Uterus (tissue), 4 donors: ENCODE measurements at places on chromosomes 6 and 20.

DNA sequence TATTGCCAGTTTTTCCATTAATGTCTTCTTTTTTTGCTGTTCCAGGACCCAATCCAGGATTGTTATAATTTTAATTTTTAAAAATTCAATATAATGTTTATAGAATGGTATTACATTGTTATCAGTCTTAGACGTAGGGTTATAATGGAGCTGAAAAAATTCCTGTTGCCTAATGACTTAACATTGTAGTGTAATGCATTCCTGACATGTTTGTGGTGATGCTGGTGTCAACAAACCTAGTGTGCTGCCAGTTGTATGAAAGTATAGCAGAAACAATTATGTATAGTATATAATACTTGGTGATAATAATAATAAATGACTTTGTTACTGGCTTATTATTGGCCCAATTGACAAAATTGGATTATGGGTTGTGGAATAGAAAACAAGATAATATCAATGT lies 30.4 kb downstream of the KIZ start:
- no peaks in the 10 kb centered on the region for H3K36me3 ChIP-seq
- no peaks in the 10 kb centered on the region for H3K27me3 ChIP-seq
- no peak overlapping the region for H3K4me3 ChIP-seq
- H3K27ac ChIP-seq, result no peak overlapping the region
- H3K4me1 ChIP-seq, result no peaks in the 10 kb centered on the region

- H3K36me3 ChIP-seq, result no peaks in the 10 kb centered on the region
- DNase-seq, result no peak
- H3K27ac ChIP-seq, result no peak overlapping the region
Measured at GRCh38 chr20:59705651-59706399, 101.5 kb downstream of the PHACTR3 start.

DNA sequence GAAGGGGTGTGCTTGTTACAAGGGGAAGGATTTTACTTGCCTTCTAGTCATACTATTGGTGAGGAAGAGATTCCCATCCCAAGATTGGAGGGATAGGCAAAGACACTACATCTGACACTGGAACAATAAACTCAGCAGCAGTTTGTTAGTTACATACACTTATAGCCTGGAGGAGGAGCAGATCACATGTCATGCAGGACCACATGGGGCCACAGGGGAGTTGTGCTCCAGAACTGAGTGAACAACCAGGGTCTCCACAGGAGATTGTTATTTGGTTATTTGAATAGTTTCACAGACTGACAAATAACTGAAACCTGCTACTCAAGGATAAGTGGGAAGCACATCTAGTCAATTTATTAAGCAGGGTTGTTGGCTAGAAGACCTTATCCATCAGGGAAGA lies 559.4 kb upstream of the MANEA start:
- H3K36me3 ChIP-seq, result peaks cover 2% of the 10 kb centered on the region
- no peaks in the 10 kb centered on the region for H3K4me1 ChIP-seq
- no peak overlapping the region for H3K4me3 ChIP-seq
- no peaks in the 10 kb centered on the region for H3K27me3 ChIP-seq

GRCh38 chr6:117118490-117118889 lies 146.9 kb upstream of the VGLL2 start:
- H3K4me1 ChIP-seq, result no peaks in the 10 kb centered on the region
- H3K36me3 ChIP-seq, result no peaks in the 10 kb centered on the region
- H3K27me3 ChIP-seq, result no peaks in the 10 kb centered on the region
- DNase-seq, result no peak
- no peak overlapping the region for H3K4me3 ChIP-seq
- no peak overlapping the region for H3K27ac ChIP-seq

DNA sequence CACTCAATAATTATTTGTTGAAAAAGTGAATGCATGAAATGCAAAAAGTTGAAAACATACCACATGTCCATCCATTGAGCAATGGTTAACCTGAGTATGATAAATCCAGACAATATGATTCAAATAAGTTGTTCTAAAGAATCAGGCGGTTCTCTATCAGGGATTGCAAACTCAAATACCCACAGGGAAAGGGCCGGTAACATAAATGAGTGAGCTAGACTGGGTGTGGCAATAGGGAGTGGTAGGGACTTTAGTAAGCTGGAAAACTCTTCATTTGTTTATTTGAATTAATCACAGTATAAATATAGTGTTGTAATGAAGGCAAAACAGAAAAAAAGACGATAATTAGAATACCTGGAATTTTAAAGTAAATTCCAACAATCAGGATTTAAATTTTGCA lies 106.3 kb downstream of the BCAS1 start:
- H3K4me1 ChIP-seq, result no peaks in the 10 kb centered on the region
- H3K36me3 ChIP-seq, result no peaks in the 10 kb centered on the region
- no peak for DNase-seq
- no peak overlapping the region for H3K27ac ChIP-seq
- H3K27me3 ChIP-seq, result no peaks in the 10 kb centered on the region

DNA sequence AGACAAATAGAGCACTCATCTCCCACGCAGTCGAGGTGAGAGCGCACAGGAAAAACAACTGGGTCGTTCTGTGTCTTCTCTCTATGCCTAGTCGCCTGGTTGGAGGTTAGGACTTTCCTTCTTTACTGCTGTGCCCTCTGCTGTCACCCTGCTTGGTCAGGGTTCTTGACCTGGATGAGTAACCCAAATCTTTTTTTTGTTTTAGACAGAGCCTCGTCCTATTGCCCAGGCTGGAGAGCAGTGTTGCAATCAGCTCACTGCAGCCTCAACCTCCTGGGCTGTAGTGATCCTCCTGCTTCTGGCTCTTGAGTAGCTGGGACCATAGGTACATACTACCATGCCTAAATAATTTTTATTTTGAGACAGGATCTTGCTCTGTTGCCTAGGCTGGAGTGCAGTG lies 24.5 kb downstream of the PRPF6 start:
- no peak overlapping the region for H3K27ac ChIP-seq
- no peak overlapping the region for H3K4me3 ChIP-seq
- DNase-seq, result no peak
- no peaks in the 10 kb centered on the region for H3K36me3 ChIP-seq

DNA sequence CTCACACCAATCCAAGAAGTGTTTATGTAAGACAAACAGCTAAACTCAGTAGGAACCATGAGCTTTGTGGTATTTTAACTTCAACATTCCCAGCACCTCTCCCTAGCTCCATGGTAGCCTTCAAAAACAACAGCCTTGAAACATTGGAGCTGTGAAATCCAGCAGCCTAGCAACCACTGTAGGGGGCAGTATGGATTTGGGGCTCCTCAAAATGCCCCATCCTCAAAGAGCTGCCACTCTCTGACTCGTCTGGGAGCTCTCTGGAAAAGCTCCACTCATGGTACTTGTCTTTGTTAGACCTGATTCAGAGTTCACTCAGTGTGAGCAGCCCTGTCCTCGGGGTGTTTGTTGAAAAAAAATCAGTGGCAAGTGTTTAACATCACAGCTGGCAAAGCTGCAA lies 82.9 kb downstream of the KIF6 start:
- H3K4me1 ChIP-seq, result no peaks in the 10 kb centered on the region
- H3K36me3 ChIP-seq, result no peaks in the 10 kb centered on the region
- no peak for DNase-seq
- H3K27ac ChIP-seq, result no peak overlapping the region
- H3K4me3 ChIP-seq, result no peak overlapping the region
- no peaks in the 10 kb centered on the region for H3K27me3 ChIP-seq

GRCh38 chr6:8526624-8527023 lies 91.3 kb upstream of the SLC35B3 start:
- H3K27me3 ChIP-seq, result no peaks in the 10 kb centered on the region
- H3K4me1 ChIP-seq, result no peaks in the 10 kb centered on the region
- H3K36me3 ChIP-seq, result no peaks in the 10 kb centered on the region
- no peak for DNase-seq
- H3K4me3 ChIP-seq, result no peak overlapping the region

DNA sequence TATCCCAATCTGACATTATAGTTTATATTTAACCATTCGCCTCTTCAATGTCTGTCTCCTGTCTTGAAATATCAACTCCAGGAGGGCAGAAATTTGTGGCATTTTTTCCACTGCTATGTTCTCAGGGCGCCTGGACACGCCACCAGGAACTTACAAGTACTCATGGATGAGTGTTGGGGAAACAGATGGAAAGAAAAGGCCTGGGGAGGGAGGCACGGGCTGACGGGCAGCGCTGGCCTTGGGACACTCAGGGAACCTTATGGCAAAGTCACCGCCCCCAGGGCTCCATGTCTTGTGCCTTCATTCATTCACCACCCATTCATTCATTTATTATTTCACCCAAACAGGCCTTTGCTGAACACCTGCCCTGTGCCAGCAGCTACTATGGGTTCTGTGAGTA lies 222.9 kb downstream of the PREX1 start:
- no peaks in the 10 kb centered on the region for H3K27me3 ChIP-seq
- H3K36me3 ChIP-seq, result no peaks in the 10 kb centered on the region
- no peak overlapping the region for H3K27ac ChIP-seq
- no peak overlapping the region for H3K4me3 ChIP-seq
- no peaks in the 10 kb centered on the region for H3K4me1 ChIP-seq

DNA sequence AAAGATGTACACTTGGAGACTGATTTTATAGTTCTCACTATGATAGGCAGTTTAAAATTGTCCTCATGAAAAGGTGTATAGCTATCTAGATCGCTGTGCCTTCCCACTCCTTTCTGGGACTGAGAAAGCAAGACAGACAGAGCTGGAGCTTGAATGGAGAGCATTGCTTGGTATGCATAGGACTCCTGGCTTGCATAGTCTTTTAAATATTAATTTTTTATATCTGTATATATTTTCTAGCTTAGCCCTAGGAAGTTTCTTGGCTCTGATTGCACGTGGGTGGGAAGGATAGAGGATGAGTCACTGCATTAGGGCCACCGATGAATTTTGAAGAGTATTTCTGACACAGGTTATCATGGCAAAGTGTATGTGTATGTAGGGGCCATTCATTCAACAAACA lies 150.0 kb upstream of the SPACA1 start:
- no peak overlapping the region for H3K4me3 ChIP-seq
- no peaks in the 10 kb centered on the region for H3K4me1 ChIP-seq
- H3K27ac ChIP-seq, result no peak overlapping the region
- H3K36me3 ChIP-seq, result no peaks in the 10 kb centered on the region
- no peaks in the 10 kb centered on the region for H3K27me3 ChIP-seq
- DNase-seq, result no peak

- no peak overlapping the region for H3K4me3 ChIP-seq
- no peaks in the 10 kb centered on the region for H3K27me3 ChIP-seq
- H3K36me3 ChIP-seq, result no peaks in the 10 kb centered on the region
- no peaks in the 10 kb centered on the region for H3K4me1 ChIP-seq
- no peak overlapping the region for H3K27ac ChIP-seq
Measured at GRCh38 chr20:40591536-40591935, 97.5 kb downstream of the MAFB start.

DNA sequence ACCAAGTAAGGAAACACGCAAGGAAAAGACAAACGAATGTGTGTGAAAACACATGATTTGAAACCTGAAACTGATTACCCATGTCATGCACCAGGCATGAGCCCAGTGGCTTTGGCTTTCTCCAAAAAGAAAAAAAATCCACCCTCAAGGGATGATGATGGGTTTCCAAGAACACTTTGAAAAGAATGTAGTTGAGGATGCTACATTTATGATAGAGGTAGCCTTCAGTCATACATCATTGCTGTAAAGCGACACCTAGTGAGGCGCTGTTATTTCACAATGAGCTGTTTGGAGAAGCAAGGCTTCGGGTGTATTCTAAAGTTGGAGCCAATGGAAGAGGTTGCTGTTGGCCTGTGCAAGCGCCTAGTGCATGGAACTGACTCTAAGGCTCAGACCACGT lies 124.9 kb downstream of the SCML4 start:
- DNase-seq, result no peak
- no peak overlapping the region for H3K4me3 ChIP-seq
- no peaks in the 10 kb centered on the region for H3K36me3 ChIP-seq

DNA sequence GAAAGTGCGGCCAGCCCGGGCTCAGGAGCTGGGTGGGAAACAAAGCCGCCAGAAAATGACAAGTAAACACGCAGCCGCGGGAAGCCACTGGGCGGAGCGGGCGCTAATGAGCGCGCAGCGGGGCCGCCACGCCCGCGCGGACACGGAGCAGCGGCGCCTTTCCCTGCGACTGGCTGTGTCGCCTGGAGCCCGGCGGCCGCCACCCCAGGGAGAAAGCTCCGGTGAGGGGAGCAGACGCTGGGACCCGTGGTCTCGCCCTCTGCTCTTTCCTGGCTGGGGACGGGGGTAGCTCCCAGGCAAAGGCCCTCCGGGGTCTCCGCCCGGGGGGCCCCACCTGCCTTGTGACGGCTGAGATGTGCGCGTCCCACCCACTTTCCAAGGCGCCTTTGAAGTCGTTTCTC lies 54.9 kb downstream of the PRR18 start:
- H3K27ac ChIP-seq, result no peak overlapping the region
- H3K27me3 ChIP-seq, result peaks cover 23% of the 10 kb centered on the region
- DNase-seq, result no peak
- H3K4me1 ChIP-seq, result no peaks in the 10 kb centered on the region

GRCh38 chr6:24387818-24388217 lies 14.9 kb upstream of the MRS2 start:
- no peaks in the 10 kb centered on the region for H3K27me3 ChIP-seq
- no peak for DNase-seq
- H3K36me3 ChIP-seq, result no peaks in the 10 kb centered on the region
- H3K4me3 ChIP-seq, result no peak overlapping the region
- H3K27ac ChIP-seq, result no peak overlapping the region
